SJCRH30 (cell line): ENCODE measurements at places on chromosomes 2 and 18. TPM values are rescaled to one million over a fixed set of nuclear protein-coding genes. Genes with fewer than 3 reads are reported as not detected.

DNA sequence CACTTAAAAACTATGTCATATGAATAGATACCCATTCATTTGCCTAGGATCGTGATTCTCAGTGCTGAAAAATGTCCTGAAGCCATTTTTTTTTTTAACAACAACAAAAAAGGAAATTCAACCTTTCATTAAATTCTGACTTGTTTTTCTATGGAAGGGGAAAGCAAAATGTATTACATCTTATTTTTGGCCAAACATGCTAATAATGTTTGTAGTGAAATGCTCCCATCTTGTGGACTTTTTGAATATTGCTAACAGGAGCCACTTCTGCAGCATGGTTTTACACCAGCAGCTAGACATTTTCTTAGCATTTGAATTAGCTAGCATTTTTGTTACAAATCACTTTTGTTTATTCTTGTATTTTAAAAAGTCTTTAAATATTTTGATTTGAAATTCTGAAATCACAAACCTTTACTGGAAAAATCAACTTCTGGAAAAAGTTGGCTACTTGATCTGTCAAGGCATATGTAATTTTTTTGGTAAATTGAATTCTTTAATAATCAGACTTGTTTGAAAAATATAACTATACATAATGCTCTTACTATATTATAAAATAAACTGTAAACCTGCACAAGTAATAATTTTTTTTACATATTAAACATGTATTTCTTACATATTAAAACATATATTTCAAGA, 75.8 kb downstream of the KIDINS220 start:
- DNase-seq = peak; percentile 45

DNA sequence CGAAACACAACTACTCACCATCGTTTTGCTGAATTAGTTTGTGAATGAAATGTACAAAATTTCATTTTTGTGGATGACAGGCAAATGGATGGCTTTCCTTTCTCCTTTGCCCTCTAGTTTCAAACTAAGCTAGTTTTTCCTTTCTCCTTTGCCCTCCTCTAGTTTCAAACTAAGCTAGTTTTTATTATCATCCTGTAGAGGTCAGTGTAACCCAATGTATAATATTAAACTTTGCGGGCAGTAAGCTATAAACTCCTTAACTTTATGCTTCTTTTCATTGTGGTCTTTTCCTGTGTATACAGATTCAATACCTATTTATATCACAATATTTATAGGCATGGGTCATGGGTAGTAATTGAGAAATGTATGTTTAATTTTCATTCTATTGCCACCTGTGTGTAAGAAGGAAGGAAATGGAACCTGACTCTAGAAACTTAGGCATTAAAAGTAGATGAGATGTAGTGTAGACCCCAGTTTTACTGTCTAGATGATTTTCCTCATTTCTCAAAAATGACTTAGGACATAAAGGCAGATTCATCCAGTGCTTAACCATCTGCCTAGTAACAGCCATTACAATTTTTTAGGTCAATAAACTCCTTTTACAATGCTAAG, 58.1 kb downstream of the MAP3K19 start:
- peak; percentile 61 for DNase-seq

- DNase-seq = no peak
These were observed 23.2 kb downstream of the IL1B start for GRCh38 chr2:112813280-112813966.

DNA sequence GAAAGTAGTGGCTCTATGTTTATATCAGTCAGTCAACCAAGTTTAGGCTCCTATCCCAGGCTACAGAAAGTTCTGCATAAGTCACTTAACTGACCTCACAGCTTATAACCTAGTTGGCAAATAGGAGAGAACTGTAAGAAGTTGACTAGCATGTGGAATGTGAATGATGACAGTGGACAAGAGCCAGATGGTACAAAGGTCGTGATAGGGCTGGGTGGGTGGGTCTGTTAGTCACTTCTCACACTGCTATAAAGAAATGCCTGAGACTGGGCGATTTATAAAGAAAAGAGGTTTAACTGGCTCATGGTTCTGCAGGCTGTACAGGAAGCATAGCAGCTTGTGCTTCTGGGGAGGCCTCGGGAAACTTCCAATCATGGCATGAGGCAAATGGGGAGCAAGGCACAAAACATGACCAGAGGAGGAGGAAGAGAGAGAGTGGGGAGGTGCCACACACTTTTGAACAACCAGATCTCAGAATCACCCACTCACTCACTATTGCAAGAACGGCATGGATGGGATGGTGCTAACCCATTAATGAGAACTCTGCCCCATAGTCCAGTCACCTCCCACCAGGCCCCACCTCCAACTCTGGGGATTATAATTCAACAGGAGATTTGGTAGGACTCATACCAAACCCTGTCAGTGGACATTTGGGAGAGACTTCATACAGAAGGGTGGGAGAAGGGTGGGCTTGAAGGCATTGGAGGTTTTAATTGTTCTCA, 68.8 kb downstream of the LTBP1 start:
- no peak for DNase-seq

GRCh38 chr18:45173327-45173726, 441.9 kb upstream of the SLC14A2 start:
- no peak for DNase-seq

GRCh38 chr2:71082402-71083252, 14.2 kb downstream of the NAGK start:
- DNase-seq = no peak

GRCh38 chr2:120926463-120927264, 191.0 kb downstream of the GLI2 start:
- DNase-seq = no peak

DNA sequence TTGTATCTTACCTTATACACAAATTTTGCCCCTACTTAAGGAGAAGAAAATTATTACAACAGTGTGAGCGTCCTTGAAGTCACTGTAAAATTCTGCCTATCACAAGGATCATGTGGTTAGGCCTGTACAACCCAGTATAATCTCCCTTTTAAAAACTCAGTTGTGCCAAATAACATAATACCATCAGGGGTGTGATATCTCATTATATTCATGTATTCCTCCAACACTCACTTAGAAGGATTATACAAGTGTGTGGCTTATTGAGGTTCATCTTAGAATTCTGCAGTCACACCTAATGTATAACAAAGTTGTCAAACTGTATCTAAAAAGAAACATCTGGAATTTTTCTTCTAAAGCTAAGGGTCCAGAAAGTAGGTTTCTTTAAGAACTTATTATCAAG, 998.8 kb upstream of the LRRTM1 start:
- no peak for DNase-seq

Gene CNDP1
- total RNA-seq = not detected in 2 replicates

- no peak for DNase-seq
These were observed 1219.8 kb upstream of the ZEB2 start for GRCh38 chr2:145739681-145740080.

Gene BBS5
- 4.1 and 5.4 TPM in 2 replicates for total RNA-seq

Gene PKDCC
- 361 and 363 TPM in 2 replicates for total RNA-seq

Gene IL36G
- not detected in 2 replicates for total RNA-seq

Gene SDC1
- total RNA-seq = 61.8 and 62.6 TPM in 2 replicates

GRCh38 chr2:230669386-230669950, 43.2 kb upstream of the CAB39 start:
- DNase-seq = no peak

DNA sequence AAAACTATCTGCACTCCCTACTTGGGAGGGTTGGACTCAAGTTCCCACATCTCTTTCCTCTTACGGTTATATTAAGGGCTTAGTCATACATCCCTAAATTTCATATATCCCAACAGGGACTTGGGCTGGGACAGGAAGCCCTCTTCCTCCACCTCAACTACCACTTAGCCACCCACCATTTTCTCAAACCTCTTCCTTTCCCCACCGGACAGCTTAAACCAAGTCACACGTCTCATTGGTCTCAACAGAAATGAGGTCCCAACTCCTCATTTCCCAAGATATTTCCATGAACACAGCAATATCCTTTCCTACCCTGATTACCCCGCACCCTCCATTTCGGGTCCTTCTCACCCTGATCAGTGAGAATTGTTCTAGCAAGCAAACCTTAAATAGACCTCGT, 736 bp downstream of the ZSCAN30 start:
- peak; percentile 9 for DNase-seq

Gene POMC
- total RNA-seq = not detected in 2 replicates

DNA sequence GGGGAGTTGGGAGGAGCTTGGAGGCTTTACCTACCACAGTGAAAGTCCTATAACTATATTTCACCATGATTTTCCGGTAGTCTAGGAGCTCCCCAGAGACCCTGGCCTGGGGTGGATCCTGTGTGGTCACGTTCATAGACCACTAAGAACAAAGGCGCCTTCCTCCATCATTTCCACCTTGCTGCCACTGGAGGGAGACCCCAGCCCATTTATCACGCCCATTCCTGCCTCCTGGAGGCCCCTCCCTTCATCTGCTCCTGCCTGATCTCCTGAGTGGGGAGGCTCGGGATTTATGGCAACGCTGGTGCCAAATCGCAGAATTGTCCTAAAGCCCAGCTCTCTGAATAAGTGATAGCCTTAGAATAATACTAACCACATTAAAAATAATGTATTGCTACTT, 507.6 kb upstream of the SPHKAP start:
- peak; percentile 73 for DNase-seq

DNA sequence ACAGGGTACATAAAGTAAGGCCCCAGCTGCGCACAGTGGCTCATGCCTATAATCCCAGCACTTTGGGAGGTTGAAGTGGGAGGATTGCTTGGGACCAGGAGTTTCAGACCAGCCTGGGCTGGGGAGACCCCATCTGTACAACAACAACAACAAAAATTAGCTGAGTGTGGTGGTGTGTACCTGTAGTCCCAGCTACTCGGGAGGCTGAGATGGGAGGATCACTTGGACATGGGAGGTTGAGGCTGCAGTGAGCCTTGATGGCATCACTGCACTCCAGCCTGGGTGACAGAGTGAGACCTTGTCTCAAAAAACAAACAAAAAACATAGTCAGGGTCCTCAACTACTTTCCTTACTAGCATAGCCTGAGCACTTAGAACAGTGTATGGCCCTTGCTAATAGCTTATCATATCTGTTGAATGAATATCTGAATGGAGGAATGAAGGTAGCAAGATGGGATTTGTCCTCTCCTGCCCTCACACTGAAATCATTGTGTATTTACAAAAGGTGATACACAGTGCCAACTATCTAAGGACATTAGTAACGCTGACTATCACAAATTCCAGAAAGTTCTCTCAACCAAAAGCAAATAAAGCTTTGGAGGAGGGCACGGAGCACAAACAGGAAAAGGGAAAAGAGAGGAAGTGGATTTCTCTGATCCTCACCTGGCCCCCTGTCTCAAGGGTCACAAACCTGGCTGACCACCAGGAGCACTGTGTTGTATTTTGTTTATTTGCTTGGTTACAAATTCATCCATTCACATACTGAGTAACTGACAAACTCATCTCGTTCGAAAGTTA, 38.1 kb downstream of the L3MBTL4 start:
- no peak for DNase-seq

Gene CCDC121
- total RNA-seq = 6.6 and 8.4 TPM in 2 replicates

- DNase-seq = no peak
These were observed 25.0 kb upstream of the MSGN1 start for GRCh38 chr2:17791121-17791816.

Gene CAMKMT
- 11.3 and 11.9 TPM in 2 replicates for total RNA-seq

DNA sequence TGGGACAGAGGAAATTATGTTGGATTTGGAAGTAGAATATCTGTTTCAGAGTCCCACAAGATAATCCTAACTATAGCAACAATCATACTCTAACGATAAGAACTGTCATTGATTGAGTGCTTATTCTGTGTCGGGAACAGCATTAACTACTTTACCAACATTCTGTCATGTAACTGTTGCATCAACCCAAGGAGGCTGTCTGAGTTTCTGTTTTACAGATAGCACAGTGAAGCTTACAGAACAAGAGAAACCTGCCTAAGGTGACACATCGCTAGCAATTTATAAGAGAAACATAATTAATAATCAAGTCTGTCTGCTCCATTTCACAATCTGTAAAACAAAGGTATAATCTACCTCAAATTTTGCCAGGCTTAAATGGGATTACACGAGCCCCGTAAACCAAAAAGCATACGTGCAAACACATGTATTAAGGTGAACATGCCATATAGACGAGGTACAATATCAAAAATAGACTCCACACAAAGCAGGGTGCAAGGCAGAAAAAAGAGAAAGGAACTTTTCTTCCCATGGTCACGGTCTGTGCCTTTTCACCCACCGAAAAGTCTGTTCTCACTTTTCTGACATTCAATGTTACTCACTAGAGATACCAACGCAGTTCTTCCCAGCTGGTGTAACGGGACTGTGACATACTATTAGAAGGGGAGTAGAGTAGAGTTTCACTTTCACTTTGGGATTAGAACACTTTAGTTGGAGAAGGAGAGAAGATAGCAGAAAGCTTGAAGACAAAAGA, 37.2 kb upstream of the SLC8A1 start:
- DNase-seq = no peak

DNA sequence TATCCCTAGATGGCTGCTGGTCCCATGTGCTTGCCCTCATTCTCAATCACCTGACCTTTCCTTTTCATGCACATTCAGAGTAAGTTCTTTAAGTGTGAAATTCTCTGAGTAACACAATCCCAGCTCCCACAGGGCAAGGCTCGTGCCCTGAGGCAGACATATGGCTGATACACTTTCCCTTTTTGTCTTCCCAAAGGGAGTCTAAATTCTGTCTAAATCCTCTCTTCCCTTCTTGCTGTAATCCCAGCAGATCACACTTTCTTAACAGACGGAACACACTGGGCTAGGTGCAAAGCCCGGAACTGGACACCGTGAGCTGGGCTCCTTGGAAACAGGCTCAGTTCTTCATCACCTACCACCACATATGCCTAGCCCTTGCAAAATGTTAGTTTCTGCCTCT, 147.6 kb downstream of the GALNT14 start:
- DNase-seq = peak; percentile 9

Gene AKAIN1
- total RNA-seq = not detected in 2 replicates

GRCh38 chr18:63073481-63073880, 246.1 kb downstream of the BCL2 start:
- DNase-seq = no peak

Gene ADD2
- total RNA-seq = 0.08 and 0.13 TPM in 2 replicates

GRCh38 chr2:157441072-157441454, 2.8 kb downstream of the CYTIP start:
- peak; percentile 19 for DNase-seq

GRCh38 chr18:73992242-73993022, 155.2 kb downstream of the FBXO15 start:
- no peak for DNase-seq

DNA sequence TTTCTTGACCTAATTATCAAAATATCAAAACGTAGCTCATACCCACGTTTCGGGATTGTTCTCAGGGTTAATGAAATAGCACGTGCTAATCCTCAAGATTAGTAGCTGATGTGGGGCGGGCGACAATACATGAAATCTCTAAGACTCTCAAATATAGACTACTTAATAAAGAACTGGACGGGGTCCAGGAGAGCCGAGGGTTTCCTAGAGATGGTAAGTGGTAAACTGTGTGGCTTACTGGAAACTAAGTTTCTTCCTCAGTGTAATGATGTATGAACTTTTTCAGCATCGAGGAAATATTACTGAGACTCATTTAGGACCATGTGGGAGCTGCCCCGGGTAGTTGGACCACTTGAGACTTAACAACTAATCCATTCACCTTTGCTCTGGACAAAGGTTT, 453.3 kb upstream of the SALL3 start:
- DNase-seq = no peak

Gene FBXO48
- 1.8 and 2.5 TPM in 2 replicates for total RNA-seq

GRCh38 chr18:35707674-35708073, 126.1 kb downstream of the GALNT1 start:
- no peak for DNase-seq
